ENCODE measurements at places on chromosomes 12 and 14. TPM values are rescaled to one million over a fixed set of nuclear protein-coding genes. Genes with fewer than 3 reads are reported as not detected.

Gene LMNTD1
- total RNA-seq = not detected

Gene PRPH
- 0.92 TPM for total RNA-seq

Gene C12orf42
- total RNA-seq = not detected

Gene C14orf132
- 8.2 TPM for total RNA-seq

Gene TMTC2
- 2.9 TPM for total RNA-seq

Gene CLSTN3
- 7.9 TPM for total RNA-seq

Gene BMAL2
- 48.9 TPM for total RNA-seq

Gene FAM90A1
- total RNA-seq = 0.06 TPM

Gene RFX4
- total RNA-seq = not detected

Gene HRK
- under 0.01 TPM for total RNA-seq

Gene KRT73
- total RNA-seq = not detected

Gene CRIP1
- 49.0 TPM for total RNA-seq

Gene SYCP3
- total RNA-seq = 0.13 TPM

Gene TMTC1
- 27.0 TPM for total RNA-seq

Gene IL31
- total RNA-seq = not detected

Gene BCL11B
- not detected for total RNA-seq

Gene PIWIL1
- not detected for total RNA-seq

Gene ETFBKMT
- 2.6 TPM for total RNA-seq

Gene RNASE1
- total RNA-seq = 7.1 TPM

Gene WASHC3
- 119 TPM for total RNA-seq

Gene KRT83
- total RNA-seq = not detected

Gene PRH2
- not detected for total RNA-seq

Gene SLC15A5
- total RNA-seq = not detected

Gene KRT78
- not detected for total RNA-seq

Gene KLRC1
- not detected for total RNA-seq

Gene NID2
- total RNA-seq = 382 TPM

Gene DHRS2
- total RNA-seq = not detected

Gene MYF5
- total RNA-seq = not detected

Gene CIDEB
- 1.1 TPM for total RNA-seq

Gene ISM2
- total RNA-seq = not detected

Gene GLIPR1
- total RNA-seq = 150 TPM

Gene ADAM20
- 1.7 TPM for total RNA-seq

Gene THAP2
- 2.6 TPM for total RNA-seq

Gene LUM
- 1,118 TPM for total RNA-seq

Gene GDF3
- total RNA-seq = not detected

Gene PLEKHG7
- not detected for total RNA-seq

Gene CAPZA3
- not detected for total RNA-seq

Gene CFAP73
- not detected for total RNA-seq

Gene FAM222A
- 0.13 TPM for total RNA-seq

Gene TPPP2
- total RNA-seq = not detected

Gene ACOT6
- total RNA-seq = not detected

Gene KTN1
- total RNA-seq = 144 TPM

Gene DPY19L2
- 2.0 TPM for total RNA-seq

Gene HOXC13
- total RNA-seq = not detected

Gene KLRG1
- total RNA-seq = 0.53 TPM

Gene STAT6
- total RNA-seq = 125 TPM

Gene ANO4
- not detected for total RNA-seq

Gene ZNF385A
- total RNA-seq = 0.92 TPM

Gene GON7
- 20.3 TPM for total RNA-seq
